H9 (cell line): ENCODE measurements at places on chromosomes 5 and 9.

DNA sequence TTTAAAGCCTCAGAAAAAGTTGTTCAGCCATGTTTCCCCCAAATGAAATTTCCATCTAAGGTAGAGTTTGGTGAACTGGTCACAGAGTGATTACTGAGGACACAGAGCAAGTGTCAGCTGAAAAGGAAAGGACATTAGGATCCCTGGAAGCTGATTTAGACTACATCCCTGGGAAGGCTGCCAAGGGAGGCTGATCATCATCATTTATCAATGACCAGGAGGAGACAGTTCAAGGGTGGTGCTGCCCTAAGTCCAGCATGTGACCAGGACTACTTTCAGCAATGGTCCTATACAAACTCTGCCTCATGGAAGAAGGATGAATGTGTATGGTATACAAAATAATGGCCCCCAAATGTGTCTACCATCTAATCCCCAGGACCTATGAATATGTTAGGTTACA is 120.6 kb downstream of the PIK3R1 start:
- DNase-seq: no peak

- no peak for DNase-seq
These were observed 16.6 kb downstream of the SH3PXD2B start for GRCh38 chr5:172437445-172438318.

DNA sequence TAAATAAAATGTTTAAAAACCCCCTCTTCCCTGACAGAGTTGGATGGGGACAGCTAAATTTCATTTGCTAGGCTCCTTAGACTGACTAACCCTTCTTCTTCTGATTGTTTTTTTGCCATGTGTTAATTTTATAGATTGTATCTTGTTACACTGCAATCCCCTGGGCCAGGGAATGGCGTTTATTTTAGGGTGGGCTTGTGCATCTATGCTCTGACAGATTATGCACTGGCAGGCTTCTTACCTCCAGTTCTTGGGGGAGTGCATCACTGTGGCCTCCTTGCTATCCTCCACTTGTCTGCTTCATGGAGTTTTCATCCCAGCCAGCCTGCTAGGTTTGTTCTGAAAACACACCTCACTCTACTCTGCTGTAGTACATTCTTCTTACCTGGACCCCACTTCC is 159.8 kb downstream of the DROSHA start:
- DNase-seq: no peak

- no peak for DNase-seq
These were observed 28.1 kb downstream of the PTGES2 start for GRCh38 chr9:128099231-128099931.

DNA sequence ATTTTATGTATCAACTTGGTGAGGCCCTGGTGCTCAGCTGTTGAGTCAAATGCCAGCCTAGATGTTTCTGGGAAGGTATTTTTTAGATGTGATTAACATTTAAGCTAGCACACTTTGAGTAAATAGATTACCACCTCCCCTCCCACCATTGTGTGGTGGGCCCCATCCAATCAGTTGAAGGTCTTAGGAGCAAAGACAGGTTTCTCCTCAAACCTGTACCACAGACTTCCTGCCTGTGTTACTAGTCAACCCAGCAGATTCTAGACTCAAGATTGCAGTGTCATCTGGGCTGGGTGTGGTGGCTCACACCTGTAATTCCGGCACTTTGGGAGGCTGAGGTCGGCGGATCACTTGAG is 33.8 kb downstream of the MRPL36 start:
- no peak for DNase-seq

DNA sequence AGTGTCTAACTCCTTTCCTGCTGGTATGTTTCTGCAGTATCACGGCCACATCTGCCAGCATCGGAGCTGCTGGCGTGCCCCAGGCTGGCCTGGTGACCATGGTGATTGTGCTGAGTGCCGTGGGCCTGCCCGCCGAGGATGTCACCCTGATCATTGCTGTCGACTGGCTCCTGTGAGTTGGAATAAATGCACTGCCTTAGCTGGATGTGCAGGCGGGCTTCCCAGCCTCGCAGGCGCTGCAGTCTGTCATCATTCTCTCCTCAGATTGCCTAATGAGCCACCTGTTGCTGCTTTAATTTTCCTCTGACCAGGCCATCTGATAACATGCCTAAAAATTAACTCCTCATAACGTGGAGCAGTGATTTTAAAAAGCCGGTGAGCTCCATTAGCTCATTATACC is 79.1 kb upstream of the PLPP6 start:
- no peak for DNase-seq

- no peak for DNase-seq
These were observed 548.4 kb downstream of the LRRC70 start for GRCh38 chr5:63127054-63127453.

DNA sequence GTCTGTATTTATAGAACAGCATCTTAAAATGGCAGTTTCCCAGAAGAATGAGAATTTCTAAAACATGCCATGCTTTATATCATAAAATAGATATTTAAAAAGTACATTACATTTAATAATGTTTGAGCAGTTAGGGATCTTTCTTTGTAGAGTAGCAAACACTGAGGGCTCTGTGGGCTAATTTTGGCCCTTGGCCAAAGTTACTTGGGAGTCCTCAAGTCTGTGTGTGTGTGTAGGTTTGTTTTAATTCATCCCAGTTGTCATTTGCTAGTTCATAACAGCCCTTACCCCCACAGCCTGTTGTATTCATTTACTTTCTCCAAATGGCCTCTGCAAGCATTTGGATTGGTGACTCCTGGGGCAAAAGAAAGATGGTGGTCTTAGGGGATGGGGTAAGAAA is 576.4 kb upstream of the SGCD start:
- DNase-seq: no peak
